Activated CD4-positive, alpha-beta T cell treated with anti-CD3 and anti-CD28 coated beads, Interleukin-2, amount 50 U/mL, for 1 hour (primary cell): ENCODE measurements at places on chromosomes 16 and 17.
A peak's percentile ranks its signal among the peaks of the same experiment; 100 is the strongest.

DNA sequence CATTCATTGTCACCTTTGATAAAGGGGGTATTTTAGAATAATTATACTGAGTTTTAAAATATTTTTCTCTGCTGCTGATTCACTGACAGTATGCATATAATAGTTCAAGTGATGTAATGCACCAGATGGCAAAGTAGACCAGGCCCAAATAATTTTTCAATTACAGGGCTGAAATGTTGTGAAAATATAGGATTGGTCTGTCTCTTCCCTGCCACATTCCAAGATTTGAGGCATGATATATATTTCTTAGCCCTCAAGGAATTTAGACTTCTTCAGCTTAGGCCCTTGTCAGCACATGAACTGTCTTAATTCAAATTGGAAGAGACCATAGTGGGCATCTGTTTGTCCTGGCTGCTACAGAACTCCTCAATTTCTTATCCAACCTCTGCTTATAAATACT lies 39.2 kb upstream of the SLC12A3 start:
- no peak for DNase-seq

DNA sequence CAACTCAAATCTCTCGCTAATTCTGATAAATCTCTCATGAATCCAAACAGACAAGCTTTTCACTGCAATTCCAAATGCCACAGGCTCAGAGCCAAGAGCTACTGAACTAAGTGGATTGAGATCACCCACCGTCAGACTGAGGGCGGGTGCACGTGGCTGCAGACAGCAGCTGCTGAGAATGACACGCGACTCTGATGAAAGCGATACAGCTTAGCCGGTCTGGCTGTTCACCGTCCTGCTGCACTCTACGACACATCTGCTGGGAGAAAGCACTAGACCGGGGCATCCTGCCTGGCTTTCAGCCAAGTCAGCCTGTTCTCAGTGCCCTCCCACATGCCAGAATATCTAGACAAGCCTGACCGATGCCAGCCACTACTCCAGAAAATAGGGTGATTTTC lies 42.6 kb downstream of the KLHDC4 start:
- DNase-seq: no peak

GRCh38 chr17:65027305-65027704 lies 29.2 kb downstream of the GNA13 start:
- DNase-seq: peak; percentile 58

DNA sequence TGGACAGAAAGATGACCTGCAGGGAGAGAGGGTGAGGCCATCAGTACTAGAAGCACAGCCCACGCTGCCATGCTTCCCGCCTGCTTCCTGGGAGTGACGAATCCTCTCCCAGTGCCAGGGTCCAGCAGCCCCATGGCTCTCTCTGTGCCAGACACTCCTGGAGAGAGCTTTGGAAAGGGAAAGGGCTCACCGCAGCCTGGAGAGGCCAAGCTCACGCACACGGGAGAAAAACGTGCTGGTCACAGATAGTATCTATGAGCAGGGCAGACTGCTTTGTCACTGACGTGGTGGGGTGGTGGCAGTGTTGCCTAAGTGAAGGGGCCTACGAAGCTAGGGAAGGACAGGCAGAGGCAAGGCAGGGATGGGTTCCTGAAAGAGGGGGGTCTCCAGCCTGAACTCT lies 5.4 kb downstream of the WBP2 start:
- DNase-seq: no peak

- no peak for DNase-seq
Observed at GRCh38 chr17:14089179-14089578, 19.9 kb downstream of the COX10 start.

DNA sequence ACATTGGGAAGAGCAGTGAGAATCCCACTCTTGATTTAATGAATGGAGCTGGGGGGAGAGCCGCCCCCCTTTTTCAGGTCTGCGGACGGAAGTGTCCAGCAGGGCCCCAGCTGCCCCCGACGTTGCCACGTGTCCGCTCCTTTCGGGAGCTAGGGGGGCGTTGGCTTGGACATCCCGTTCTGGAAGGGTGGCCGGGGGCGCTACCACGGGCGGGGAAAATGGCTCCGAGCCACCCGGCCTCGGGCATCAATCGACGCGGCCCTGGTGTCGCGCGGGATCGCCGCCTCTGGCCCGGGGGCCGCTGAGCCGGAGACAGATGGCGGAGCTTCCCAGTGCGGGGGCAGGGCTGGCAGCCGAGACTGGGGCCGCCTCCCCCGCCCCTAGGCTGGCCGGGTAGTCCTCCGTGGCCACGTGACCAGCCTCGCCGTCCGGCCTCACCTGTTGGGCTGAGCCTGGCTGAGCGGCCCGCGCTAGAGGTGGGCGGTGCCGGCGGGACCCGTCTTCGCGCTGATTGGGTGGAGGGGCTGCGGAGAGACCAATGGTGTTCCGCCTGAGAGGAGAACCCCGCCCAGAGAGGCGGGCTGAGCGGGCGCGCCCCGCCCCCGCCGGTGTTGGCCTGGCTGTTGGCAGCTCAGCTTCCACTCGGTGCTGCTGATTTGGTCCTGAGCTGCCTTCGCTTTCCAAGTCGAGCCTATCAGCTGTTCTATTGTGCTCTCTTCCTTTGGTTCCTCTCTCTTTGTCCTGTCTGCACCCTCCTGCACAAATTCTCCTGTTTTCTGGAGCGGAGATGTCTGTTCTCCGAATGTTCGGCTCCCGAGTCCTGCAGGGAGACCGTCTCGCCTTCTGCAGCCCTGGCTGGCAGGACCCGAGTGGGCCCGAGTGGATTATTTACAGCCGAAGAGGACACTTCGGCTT lies 8.3 kb downstream of the HS3ST3B1 start:
- peak; percentile 90 for DNase-seq

DNA sequence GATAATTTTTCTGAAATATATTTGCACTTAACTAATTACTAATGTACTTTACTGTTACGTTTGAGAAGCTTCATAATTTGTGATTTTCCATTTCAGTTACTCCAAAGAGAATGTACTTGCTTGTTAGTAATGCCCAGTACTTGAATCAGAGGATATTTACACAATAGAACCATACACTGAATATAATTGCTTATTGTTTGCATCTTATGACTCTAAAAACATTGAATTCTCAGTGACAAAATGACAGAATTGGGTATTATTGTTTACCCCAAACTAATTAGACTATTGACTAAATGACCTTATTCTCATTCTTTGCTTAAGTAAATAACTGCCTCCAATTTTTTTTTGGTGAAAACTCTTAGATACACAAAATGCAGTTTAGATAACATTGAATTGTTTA lies 8.9 kb downstream of the CCP110 start:
- DNase-seq: no peak

GRCh38 chr17:77003699-77004098 lies 135.5 kb downstream of the MGAT5B start:
- no peak for DNase-seq

- no peak for DNase-seq
Observed at GRCh38 chr17:35423761-35424160, 8.5 kb downstream of the SLFN12 start.

- DNase-seq: peak; percentile 42
Observed at GRCh38 chr17:50779747-50780353, 12.5 kb upstream of the ANKRD40CL start.

- DNase-seq: peak; percentile 63
Observed at GRCh38 chr16:82655072-82655714, 28.4 kb downstream of the CDH13 start.

- no peak for DNase-seq
Observed at GRCh38 chr17:12826431-12826830, 37.1 kb downstream of the ARHGAP44 start.

- DNase-seq: no peak
Observed at GRCh38 chr16:74577882-74578366, 29.0 kb downstream of the GLG1 start.

- no peak for DNase-seq
Observed at GRCh38 chr17:80286638-80286960, 25.9 kb downstream of the RNF213 start.

DNA sequence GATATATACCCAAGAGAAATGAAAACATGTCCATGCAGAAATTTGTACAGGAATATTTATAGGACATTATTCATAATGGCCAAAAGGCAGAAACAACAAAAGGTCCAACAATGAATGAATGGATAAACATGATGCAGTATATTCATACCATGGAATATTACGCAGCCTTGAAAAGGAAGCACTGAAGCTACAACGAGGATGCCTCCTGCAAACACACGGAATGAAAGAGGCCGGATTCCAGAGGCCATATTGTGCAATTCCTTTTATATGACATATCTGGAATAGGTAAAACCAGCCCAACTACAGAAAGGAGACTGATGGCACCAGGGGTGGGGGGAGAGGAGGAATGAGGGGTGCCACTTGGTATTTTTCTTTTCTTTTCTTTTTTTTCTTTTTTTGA lies 14.5 kb upstream of the CHMP6 start:
- DNase-seq: no peak

DNA sequence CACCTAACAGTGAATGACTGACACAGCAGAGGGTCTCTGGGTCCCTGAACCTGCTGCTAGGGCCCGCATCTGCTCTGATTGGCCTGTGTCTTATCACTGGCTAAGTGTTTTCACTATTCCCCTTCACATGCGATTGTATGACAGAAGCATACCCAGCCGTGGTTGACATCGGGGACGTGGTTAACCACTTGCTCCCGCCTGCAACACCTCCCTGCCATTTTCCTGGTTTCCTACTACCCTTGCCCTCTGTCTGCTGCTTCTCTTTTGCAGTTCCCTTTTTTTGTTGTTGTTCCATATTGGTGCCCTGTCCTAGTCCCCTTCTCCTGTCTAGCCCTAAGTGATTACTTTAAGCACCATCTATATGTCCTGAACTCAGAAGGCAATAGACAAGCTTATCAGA lies 177.0 kb downstream of the RGS9 start:
- no peak for DNase-seq

- DNase-seq: no peak
Observed at GRCh38 chr17:80667462-80668277, 123.0 kb downstream of the RPTOR start.

GRCh38 chr16:86681031-86681756 lies 102.8 kb downstream of the FOXL1 start:
- no peak for DNase-seq

- no peak for DNase-seq
Observed at GRCh38 chr16:8187782-8188372, 402.4 kb downstream of the TMEM114 start.

DNA sequence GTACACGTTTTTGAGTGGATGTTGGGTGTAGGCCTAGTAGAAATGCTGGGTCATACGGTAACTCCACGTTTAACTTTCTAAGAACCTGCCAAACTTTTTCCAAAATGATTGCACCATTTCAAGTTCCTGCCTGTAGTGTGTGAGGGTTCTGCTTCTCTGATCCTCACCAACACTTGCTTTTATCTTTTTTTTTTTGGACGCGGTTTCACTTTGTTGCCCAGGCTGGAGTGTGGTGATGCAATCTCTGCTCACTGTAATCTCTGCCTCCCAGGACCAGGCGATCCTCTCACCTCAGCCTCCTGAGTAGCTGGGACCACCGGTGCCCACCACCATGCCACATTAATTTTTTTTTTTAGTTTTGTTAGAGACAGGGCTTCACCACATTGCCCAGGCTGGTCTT lies 23.5 kb downstream of the ZNF750 start:
- no peak for DNase-seq

DNA sequence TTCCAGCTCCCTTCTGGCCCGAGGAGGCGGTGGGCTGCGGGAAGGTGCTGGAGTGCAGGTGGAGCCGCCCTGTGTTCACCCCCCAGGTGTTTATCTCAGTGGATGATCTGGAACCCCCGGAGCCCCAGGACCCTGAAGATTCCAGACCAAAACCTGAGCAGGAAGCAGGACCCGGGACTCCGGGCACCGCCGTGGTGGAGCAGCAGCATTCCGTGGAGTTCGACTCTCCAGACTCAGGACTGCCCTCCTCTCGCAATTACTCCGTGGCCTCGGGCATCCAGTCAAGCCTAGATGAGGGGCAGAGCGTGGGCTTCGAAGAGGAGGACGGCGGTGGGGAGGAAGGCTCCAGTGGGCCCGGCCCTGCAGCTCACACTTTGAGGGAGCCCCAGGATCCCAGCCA lies 25.5 kb downstream of the MNT start:
- no peak for DNase-seq

DNA sequence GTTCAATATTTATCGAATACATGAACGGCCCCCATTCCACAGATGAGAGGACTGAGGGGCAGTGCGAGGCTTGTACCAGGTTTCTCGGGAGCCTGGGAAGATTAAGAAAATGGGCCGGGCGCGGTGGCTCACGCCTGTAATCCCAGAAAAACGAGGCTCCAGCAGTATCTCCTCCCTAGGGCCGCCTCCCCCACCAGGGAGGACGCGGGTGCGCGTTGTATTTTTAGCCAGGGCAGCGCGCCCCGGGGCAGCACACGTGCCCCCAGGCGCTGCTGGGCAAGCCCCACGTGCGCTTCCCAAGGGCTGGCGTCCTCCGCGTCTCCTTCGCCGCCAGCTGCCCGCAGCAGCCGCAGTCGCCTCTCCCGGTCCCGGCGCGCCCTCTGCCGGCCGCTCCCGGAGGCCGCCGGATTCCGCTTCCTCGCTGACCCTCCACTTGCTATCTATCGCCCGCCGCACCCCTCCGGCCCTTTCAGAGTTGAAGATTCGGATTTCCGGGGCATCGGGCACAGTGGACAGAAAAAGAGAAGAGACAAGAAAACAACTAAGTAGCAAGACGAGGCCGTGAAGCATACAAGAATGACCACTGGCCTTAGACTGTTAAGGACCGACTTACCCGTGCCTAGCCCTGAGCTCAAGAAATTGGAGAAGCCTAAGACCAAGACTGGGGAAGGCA lies 1.9 kb upstream of the YBX2 start:
- DNase-seq: peak; percentile 48

GRCh38 chr17:320139-320538 lies 32.5 kb downstream of the RPH3AL start:
- no peak for DNase-seq

GRCh38 chr16:25066747-25067631 lies 44.6 kb upstream of the LCMT1 start:
- peak; percentile 75 for DNase-seq

GRCh38 chr16:20976576-20976975 lies 76.0 kb downstream of the LYRM1 start:
- DNase-seq: no peak

DNA sequence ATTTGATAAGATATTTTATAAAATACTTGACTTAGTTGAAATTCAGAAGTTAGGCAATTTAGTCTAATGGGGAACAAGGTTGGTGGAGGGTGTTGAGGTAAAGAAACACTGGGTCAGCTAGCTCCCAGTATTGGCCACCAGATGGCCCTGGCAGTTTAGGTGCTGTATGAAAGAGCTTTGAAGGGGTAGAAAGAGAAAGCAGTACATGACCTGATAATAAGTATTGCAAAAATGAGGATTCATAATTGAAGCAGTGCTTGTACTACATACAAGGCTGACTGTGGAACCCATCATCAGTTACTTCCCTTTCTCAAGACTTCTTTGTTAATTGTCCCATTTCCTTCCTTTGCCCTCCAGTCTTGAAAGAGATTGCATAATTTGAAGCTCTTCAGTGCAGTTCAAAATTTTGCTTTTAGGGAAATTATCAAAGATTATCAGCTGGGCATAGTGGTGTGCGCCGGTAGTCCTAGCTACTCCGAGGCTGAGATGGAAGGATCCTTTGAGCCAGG lies 29.4 kb downstream of the TANC2 start:
- no peak for DNase-seq

GRCh38 chr17:16926061-16926511 lies 45.8 kb downstream of the TNFRSF13B start:
- DNase-seq: no peak
